Activated naive CD8-positive, alpha-beta T cell treated with anti-CD3 and anti-CD28 coated beads, Interleukin-2, amount 10 ng/mL, durations not matched to agents 7 days and 5 days (primary cell): ENCODE measurements at places on chromosomes 16 and 17. TPM values are rescaled to one million over a fixed set of nuclear protein-coding genes. Genes with fewer than 3 reads are reported as not detected.
A peak's percentile ranks its signal among the peaks of the same experiment; 100 is the strongest.

- no peak for DNase-seq
These were observed 1.1 kb downstream of the PRSS41 start for GRCh38 chr16:2799205-2799858.

DNA sequence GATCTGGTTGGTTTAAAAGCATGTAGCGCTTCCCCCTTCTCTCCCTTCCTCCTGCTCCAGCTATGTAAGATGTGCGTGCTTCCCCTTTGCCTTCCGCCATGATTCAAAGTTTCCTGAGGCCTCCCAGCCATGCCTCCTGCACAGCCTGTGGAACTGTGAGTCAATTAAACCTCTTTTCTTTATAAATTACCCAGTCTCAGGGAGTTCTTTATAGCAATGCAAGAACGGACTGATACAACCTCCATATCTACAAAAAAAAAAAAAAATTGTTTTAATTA is 16.6 kb upstream of the PDXDC1 start:
- DNase-seq, result no peak

- DNase-seq, result no peak
These were observed 16.9 kb downstream of the ADAD2 start for GRCh38 chr16:84207879-84208278.

The RPS2 gene
- total RNA-seq, result 2,404 TPM

DNA sequence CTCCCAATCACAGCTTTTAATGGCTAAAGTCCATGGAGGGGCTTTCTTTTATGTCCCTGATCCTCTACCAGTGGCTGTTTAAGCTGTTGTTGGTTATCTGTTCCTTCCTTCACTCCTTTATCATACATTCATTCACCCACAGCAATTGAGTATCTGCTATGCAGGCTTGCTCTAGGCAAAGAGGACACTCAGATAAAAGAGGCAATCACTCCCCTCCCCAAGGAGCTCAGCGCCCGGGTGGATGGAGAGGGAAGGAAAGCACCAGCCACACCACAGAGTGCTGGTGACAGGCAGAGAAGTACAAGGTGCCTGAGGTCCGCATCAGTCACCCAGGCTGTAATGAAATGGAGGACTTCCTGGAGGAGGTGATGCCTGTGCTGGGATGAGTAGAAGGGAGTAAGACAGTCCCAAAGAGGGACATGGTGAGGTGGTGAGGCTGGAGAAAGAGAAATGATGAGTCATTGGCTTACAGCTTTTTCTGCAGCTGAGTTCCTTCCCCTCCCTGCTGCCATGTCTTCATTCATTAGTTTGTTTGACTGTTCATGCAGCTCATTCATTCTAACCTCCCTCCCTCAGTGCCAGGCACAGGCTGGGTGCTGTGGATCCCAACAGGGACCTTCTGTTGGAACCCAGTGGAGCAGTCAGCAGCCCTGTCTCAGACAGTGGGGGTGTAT is 12.8 kb upstream of the NGFR start:
- DNase-seq, result no peak

- no peak for DNase-seq
These were observed 2.0 kb upstream of the FOXF1 start for GRCh38 chr16:86508028-86508946.

The ITPRIPL2 gene
- total RNA-seq, result 1.0 TPM

- peak; percentile 73 for DNase-seq
These were observed 34.3 kb downstream of the NLRC5 start for GRCh38 chr16:57023541-57024249.

The HOXB6 gene
- not detected for total RNA-seq

DNA sequence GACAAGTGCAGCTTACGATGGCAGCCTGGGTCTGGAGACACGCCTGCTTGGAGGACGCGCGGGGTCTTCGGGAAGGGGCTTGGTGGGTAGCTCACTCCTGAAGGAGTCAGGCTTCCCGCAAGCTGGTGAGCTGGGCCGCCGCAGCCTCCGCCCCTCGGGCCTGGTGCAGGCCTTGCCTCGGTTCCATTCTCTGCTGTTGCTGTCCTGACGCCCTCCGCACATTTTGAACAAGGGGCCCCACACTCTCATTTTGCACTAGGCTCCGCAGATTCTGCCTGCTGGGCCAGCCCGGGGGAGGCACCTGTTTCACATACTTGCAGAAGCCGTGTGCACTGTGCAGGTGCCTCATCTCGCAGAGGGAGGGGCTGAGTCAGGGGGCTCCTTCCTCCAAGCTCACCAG is 31.9 kb upstream of the CBX4 start:
- no peak for DNase-seq

GRCh38 chr17:4008082-4008435 is 43.8 kb upstream of the ATP2A3 start:
- DNase-seq, result no peak

DNA sequence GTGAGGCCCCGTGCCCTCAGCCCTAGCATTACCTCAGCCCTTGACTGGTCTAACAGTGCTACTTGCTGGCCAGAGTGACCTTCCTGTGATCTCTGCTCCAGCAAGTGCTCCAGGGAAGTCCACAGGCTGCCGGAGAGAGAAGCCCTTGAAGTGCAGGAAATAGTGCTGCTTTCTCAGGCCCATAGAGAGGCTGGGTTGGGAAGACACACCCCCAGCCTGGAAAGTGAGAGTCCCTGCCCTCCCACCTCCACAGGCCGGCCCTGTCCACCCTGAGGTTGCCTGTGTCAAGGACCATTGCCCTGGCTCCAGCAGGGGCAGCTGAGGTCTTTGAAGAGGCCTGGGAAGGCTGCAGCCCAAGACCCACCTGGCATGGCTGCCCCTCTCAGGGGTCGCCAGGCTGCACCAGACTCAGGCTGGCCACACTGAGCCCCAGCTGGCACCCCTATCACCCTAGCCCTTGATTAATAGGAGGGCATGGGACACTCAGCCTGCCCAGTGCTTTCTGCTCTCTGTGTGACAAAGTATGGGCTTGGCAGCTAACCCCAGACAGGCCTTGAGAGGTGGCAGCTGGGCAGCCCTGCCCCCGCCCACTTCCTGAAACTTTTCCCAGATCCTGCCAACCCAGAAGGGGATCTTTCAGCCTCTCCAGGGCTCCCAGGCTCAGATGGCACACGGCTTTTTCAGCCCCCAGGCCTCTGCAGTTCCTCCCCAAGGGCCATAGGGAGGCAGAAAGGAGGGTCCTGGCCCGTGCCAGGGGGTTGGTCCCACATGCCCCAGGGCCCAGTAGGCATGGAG is 21.7 kb downstream of the ATP6V0D1 start:
- DNase-seq, result no peak
